Adrenal gland (tissue), 19 donors: ENCODE measurements at places on chromosomes 7 and 10. TPM values are rescaled to one million over a fixed set of nuclear protein-coding genes. Genes with fewer than 3 reads are reported as not detected.

Gene JAZF1
- 18.5 TPM for polyA plus RNA-seq

Gene NPFFR1
- 0.03 TPM for polyA plus RNA-seq

Gene GSDME
- 6.8 TPM for polyA plus RNA-seq

Gene MSMB
- polyA plus RNA-seq, result not detected

Gene SEMA3C
- 2.4 TPM for polyA plus RNA-seq

Gene COMTD1
- polyA plus RNA-seq, result 2.0 TPM

Gene ASB10
- not detected for polyA plus RNA-seq

Gene NOS3
- 2.2 TPM for polyA plus RNA-seq

Gene CYP26C1
- 0.31 TPM for polyA plus RNA-seq

Gene INSYN2A
- not detected for polyA plus RNA-seq

Gene INA
- polyA plus RNA-seq, result 18.3 TPM

Gene HOXA5
- 21.8 TPM for polyA plus RNA-seq

Gene BCL7B
- polyA plus RNA-seq, result 76.1 TPM

Gene MYL7
- polyA plus RNA-seq, result 3.5 TPM

Gene SPOCK2
- 11.7 TPM for polyA plus RNA-seq

Gene GNGT1
- not detected for polyA plus RNA-seq
